ENCODE measurements at places on chromosomes 2 and 18. TPM values are rescaled to one million over a fixed set of nuclear protein-coding genes. Genes with fewer than 3 reads are reported as not detected.

DNA sequence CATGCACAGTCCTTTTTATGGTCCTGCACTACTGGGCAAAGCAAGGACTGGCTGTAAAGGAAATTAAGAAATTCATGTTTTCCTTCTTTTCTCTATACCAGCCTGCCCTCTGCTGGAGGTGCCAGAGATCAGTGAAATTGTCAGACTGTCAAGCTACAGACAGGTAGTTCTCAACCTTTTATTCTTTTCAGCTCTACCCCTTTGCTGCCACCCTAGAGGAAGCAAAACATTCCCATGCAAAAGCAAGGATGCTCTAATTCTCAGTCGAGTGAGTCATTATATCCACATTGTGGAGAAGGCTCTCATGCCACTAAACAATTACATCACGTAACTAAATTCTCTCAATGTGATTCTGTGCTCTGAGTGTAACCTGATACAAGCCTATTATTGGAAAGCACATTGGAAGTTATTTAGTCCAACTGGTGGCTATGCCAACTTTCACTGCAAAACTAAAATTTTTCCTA is 25.0 kb upstream of the RAPGEF4 start:
- peak; percentile 21 for DNase-seq

GRCh38 chr2:98058191-98058975 is 28.6 kb upstream of the VWA3B start:
- DNase-seq: no peak

DNA sequence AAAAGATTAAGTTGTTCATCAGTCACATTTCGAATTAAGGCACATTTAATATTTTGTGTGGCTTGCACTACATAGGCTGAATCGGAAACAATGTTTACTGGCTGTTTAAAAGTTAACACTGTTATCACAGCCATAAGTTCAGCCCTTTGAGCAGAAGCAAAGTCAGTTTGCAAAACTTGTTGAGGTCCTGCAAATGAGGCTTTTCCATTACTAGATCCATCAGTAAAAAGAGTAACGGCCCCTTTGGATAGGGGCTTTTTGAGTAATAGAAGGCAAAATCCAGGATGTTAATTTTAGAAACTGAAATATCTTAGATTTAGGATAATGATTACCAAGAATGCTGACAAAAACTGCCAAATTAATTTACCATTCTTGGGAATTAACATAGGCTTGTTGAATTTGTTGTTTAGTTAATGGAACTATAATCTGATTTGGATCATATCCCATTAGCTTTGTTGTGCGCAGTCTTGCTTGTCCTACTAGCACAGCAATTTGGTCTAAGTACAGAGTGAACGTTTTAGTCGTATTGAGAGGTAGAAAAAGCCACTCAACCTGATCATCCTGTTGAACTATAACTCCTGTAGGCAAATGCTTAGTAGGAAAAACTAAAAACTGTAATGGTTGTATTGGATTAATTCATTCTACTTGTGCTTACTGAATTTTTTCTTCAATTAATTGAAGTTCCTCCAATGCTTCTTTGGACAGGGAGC is 13.9 kb upstream of the SUCLG1 start:
- DNase-seq: no peak

DNA sequence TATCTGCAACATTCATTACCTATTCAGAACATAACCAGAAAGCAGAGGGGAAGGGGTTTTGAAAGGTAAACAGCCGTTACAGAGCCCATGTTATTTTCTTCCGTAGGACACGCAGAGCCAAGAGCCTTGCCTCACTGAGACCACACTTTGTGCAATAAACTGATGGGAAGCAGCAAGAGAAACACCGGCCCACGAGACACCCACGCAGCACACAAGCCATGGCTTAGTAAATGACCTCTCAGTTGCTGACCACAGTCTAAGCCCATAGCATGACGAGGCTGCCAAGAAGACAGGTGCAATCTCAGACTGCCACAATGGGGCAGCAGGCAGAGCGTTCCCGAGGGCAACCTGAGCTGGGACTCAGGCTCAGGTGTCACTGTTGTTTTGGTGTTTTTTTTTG is 59.6 kb downstream of the CABYR start:
- DNase-seq: no peak

CDKL4 gene
- total RNA-seq: not detected

DNA sequence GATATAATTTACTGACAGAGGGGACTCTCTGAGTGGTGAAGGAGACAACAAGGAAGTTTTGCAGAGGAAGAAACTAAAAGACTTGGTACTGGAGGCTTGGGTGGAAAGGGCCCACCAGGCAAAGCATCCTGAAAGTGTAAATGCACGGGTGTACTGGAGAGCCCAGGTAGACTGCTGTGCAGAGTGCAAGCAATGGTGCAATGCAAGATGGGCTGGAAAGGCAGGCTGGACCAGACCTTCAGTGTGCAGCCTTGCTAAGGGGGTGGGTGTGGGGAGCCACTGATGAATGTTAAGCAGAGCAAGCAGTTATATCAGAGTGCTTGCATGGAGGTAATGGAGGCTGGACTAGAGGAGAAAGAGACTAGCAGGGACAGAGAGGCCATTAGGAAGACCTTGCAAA is 10.7 kb downstream of the C2orf74 start:
- no peak for DNase-seq

- no peak for DNase-seq
These were observed 133.1 kb upstream of the CRIM1 start for GRCh38 chr2:36222485-36222884.

IL1R2 gene
- 4.3 TPM for total RNA-seq

DNA sequence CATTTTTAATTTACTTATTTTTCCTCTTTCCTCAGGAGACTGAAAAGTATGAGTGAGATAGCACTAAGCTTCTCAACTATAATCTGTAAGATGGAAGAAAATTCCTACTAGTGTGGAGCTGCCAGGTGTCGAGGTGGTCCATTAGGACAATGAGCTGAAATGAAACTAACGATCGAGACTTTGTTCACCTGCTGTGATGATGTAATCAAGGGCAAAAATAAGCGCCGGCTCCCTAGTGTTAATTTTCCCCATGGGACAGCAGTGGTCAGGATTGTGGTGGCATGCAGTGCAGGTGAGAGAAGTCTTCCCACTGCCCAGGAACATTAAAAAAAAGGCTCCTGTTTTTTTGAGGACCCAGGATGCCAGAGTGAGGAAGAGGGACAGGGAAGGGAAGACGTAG is 859.1 kb upstream of the GCFC2 start:
- no peak for DNase-seq

DNA sequence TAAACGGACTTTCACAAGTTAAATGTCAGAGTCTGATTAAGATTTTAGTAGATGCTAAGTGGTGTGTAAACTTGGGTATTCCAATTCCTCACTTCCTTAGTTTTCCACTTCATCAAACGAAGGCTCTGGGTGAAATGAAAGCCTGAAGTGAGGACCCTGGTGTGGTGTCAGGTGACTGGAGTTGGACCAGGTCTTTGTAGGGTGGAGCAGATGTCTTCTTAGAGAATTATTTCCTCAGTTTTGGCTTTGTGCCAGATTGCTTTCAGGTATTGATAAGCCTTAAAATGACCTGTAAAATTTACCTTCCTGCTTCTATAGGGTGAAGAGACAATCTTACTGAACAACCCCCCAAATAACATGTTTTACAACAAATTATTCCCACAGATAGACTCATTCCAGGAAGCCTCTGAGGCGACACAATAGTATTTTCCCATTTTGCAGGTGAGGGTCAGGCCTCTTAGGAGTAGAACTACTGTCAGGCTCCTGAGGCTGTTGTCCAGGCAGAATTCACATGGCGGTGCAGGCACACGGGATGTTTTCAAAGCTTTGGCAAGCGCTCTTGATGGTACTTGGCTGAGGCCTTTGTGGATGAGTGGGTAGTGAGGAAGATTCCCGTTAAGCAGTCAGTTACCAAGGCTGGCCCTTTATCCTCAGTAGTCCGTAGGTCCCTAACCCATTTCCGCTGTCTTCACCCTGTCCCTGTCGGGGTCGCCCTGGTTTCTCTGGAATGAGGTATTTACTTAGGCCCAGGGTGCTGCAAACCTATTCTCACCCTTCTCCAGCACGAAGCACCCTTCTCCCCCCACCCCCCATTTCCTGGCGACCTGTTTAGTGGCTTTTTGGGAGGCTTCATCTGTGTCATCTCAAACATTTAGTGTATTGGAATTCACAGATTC is 6.6 kb downstream of the RPS7 start:
- no peak for DNase-seq

PLEKHH2 gene
- 0.26 TPM for total RNA-seq

NMUR1 gene
- not detected for total RNA-seq

DNA sequence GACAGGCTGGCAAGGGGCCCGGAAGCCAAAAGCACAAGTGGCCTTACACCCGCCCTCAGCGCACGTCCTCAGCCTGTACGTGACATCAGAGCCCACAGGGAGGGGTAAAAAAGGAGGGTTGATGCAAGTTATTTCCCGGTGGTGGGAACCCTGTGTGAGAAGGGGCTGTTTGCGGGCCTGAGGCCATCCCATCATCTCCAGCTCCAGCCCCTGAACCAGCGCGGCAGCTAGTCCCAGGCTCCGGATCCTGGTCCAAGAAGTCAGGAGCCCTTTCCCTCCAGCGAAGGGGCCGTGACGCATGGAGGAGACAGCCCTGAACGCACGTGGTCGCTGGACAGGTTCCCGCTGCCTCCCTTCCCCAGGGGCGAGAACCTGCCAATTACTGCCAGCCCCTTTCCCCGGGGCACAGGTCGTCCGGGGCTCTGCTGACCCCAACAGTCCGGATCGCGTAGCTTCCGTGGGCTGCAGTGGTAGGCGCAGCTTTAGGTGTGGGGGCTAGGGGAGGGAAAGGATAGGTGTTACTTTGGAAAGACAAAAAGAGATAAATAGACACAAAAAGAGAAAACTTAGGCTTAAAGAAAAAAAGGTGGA is 1.3 kb upstream of the LRP2 start:
- peak; percentile 8 for DNase-seq

GRCh38 chr18:25998461-25998860 is 92.0 kb downstream of the SS18 start:
- DNase-seq: no peak

Data from activated T-cell treated with anti-CD3 and anti-CD28 coated beads, Interleukin-2, amount 50 U/mL, for 4 hours (primary cell).